ENCODE measurements at places on chromosomes 13 and 19.

DNA sequence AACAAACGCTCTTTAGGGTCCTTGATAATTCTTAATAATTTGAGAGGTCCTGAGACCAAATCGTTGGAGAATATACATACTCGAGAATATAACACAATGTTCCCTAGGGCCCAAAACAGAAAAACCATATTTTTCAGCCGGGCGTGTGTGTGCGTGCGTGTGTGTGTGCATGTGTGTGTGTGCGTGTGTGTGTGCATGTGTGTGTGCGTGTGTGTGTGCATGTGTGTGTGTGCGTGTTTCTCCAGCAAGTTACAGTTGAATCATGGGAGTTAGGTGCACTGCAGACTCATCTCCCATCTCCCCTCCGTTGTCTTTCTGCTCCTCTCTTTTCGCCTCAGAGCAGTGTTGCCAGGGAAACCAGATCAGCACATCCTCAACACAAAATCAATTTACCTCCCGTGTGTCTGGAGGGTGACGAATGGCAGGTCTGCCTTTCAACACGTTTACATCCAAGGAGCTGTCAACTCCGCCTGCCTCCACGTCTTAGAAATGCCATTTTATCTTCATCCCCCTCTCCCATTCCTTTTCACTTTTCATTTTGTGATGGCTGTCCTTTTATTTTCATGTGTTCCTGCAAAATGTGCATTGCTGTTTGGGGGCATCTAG is 8.3 kb upstream of the PNMA8B start:
- no peak for DNase-seq

GRCh38 chr13:66657165-66657881 is 572.8 kb downstream of the PCDH9 start:
- no peak for DNase-seq

- DNase-seq: no peak
These were observed 57.1 kb downstream of the LMO7 start for GRCh38 chr13:75693227-75693626.

DNA sequence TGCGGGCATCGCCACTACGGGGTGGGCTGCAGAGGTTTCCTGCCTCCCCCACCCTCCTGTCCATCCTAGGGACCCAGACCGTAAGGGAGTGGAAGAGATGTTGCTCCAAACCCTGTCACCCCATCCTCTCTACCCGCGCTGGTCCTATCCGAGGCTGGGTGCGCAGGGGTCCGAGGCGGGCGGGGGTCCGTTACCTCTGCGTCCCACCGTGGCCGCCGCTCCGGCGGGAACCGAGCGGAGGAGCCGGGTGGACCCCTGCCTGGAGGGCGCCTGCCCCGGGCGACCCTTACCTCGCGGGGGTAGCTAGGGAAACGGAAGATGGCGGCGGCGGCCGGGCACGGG is at the start of gene DGKH:
Gene DGKH (plus strand): TSS at position 307 of the 342 bp plus-strand sequence. CDS start 126 bp downstream, outside the sequence.
- DNase-seq: no peak

DNA sequence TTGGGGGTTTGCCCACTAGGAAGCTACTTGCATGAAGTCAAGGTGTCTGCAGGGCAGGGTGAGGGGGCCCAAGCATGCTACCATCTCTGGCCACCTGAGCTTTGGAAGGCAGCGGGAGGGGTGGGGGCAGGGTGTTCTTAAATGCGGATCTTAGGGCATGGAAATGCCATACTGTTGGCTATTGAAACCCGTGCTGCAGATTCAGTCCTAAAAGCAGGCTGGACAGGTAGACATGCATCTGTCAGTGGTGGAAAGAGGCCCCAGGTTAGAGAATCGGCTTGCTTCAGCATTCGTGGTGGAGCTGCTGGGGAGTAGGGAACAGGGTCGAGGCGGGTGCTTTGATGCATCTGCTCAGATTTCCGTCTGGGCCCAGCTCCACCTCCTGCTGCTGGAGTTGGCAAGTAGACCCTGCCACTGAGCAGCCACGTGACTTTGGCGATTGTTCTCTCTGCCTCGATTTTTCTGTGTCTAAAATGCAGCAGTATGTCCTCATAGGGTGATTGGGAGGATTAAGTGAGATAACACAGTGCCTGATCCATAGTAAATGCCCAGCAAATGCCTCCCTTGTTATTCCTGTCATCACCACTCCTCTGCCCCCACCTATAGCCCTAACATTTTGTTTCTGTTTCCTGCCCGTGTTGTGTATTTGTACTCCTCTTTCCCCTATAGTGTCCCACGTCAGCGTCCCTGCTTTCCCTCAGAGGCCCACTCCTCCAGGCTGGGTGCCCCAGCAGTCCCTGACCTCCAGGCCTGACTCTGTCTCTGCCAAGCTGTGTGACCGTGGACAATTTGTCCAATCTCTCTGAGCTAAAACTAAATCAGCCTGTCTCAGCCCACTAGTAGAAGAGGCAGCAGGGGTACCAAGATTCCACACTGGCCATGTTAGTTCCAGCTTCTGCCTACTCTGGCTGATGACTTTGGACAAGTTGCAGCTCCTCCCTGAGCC is 5.8 kb downstream of the PPP1R37 start:
- no peak for DNase-seq

DNA sequence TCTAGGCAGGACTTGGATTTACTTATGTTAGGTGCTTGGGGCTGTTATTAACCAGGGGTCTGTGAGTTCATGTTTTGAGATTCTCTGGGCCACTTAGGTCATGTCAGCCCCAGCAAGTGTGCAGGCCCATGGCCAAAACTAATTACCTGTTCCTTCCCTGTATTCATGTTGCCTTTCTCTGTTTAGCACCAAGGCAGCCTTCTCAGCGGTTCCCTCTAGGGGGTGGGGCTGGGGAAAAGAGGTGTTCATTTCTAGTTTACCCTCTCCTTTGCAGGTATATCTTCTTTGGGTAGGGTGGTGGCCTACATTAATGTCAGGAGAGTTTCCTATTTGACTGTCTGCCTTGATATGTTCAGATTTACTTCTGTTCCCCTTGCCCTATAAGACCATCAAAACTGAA is 61.7 kb downstream of the PDS5B start:
- DNase-seq: no peak

Measured in activated CD4-positive, alpha-beta T cell treated with anti-CD3 and anti-CD28 coated beads, Interleukin-2, Interleukin-4, amounts not matched to agents 100 ng/mL and 50 ng/mL, durations not matched to agents 16 hours and 8 hours (primary cell).